ENCODE measurements at places on chromosomes 6 and 20.
A peak's percentile ranks its signal among the peaks of the same experiment; 100 is the strongest.

- DNase-seq: peak; percentile 67
These were observed 36.7 kb downstream of the LRFN2 start for GRCh38 chr6:40550202-40551101.

GRCh38 chr6:149249370-149250357 is 67.8 kb upstream of the TAB2 start:
- DNase-seq: no peak

DNA sequence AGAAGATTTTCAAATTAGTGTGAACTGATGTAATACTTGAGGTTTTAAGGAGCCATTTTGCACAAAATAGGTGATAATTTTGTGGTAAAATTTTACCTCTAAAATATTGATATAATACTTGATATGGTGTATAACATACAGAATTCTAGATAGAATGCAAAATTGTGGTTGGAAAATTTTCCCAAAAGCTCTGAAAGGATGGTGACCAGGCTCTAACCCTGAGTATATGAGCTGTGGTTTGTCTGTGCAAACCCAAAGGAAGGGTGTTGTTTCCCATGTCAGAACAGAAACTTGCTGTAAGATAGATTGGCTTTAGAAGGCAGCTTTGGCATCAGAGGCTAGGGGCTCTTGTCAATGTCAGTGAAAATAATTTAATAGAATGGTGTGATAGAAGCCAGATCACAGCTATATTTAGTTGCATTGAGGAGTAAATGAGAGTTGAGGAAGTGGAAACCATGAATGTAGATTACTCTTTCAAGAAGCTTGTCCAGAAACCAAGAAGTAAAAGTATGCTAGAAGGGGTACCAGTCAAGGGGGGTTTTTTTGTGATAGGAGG is 257.7 kb downstream of the FARS2 start:
- DNase-seq: no peak

GRCh38 chr6:137744877-137745276 is 122.2 kb upstream of the TNFAIP3 start:
- no peak for DNase-seq

DNA sequence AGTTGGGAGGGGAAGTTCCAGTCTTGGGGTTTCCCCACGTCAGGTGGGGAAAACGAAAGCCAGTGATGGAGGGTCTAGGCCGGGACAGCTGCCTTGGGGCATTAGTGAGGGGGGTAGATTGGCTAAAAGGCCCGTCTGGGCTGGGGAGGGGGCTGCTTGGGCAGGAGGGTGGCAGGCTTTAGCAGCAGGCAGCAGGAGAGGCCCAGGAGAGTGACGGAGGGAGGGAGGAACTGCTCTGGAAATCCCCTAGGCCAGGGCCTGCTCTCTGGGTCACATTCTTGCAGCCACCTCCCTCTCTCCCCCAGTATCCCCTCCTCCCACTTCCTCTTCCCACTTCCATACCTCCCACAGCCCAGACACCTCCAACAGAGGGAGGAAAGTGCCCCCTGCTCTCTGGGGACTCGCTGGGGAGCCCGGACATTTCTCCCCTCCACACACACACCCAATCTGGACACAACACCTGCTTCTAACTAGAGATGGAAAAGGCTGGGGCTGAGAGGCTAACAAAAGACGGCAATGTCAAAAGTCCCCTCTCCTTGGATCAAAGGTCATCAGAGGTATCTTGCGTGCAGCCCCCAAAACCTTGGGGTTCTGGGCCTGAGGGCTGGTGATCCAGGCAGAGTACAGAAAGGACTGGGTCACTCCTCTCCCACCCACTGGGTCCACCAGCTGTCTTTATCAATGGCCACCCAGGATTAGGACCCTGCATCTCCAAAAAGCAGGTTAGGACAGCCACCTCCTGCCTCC is 1.8 kb downstream of the NFKBIE start:
- no peak for DNase-seq

GRCh38 chr20:59010995-59011873 is 4.2 kb upstream of the CTSZ start:
- no peak for DNase-seq

- no peak for DNase-seq
These were observed 59.9 kb downstream of the VAPB start for GRCh38 chr20:58448958-58449357.

- peak; percentile 10 for DNase-seq
These were observed 763 bp downstream of the TMEM14A start for GRCh38 chr6:52671676-52672075.

GRCh38 chr20:1376408-1377270 is 16.2 kb downstream of the FKBP1A start:
- DNase-seq: no peak

GRCh38 chr6:86456821-86457220 is 480.5 kb upstream of the HTR1E start:
- no peak for DNase-seq

GRCh38 chr20:52676283-52676995 is 295.7 kb upstream of the TSHZ2 start:
- DNase-seq: no peak

DNA sequence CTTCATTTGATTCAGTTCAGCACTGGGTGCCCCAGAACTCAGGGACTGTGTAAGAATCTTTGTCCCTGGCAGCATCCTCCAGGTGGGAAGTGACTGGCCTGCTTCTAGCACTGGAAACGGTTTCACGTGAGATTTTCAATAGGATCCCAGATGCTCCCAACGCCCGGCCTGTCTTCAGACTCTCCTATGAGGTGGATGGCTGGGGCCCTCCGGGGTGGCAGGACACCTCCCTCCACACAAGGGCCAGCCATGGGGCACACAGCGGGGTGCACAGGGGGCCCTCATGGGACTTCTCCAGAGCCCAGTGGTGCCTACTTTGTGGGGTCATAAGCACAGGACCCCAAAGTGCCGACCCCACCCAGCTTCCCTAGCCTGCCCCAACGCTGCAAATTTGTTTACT is 72.8 kb downstream of the SMOC2 start:
- DNase-seq: no peak

DNA sequence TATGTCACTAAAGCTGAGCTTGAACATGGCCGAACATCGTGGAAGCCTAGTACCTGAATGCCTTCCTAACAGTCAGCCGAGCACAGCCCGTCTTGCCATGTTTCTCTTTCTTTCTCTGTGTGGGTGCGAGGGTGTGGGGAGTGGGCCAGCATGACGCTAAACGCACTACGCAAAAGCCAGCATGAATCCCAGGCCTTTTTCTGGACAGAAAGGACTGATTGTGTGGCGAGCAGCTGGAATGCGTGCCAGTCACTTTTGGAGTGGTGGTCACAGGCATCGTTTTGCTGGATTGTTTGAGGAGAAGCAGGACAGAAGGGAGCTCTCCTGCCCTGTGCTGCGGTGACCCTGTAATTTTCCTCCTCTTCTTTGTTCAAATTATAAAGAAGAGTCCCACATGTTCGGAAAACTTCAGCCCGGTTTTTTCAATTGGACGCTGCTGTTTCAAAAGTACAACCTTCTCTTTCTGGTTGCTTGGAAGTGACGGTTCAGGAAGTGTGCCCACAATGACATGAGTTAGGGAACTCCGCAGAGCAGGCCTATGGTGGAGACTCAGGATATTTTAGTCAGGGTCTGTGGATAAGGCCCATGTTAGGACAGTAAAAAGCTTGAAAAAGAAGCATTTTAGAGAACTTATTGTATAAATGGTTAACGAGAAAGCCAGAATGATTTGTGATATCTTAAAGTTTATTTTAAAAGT is 54.3 kb downstream of the PDE7B start:
- peak; percentile 15 for DNase-seq

- no peak for DNase-seq
These were observed 725.1 kb downstream of the KIF16B start for GRCh38 chr20:15848126-15848525.

GRCh38 chr6:24851086-24851485 is 52.4 kb upstream of the ARMH2 start:
- no peak for DNase-seq

- no peak for DNase-seq
These were observed 44.5 kb downstream of the NCOA7 start for GRCh38 chr6:125835221-125835744.

DNA sequence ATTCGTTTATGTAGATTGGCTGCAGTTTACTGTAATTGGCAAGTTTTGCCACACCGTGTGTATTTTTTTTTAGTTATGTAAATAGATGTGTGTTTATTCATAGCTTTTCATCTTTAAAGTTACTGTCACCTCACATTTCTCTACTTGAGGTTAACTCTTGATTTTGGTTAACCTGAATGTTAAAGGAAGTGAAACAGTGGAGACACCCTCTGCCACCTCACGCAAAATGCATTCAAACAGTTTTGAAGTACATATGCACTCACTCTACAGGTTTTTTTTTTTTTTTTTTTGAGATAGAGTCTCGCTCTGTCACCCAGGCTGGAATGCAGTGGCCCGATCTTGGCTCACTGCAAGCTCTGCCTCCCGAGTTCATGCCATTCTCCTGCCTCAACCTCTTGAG is 17.7 kb downstream of the OR2A4 start:
- DNase-seq: no peak

GRCh38 chr6:113184736-113185135 is 672.4 kb upstream of the MARCKS start:
- DNase-seq: no peak

GRCh38 chr20:62067547-62068260 is 2.0 kb upstream of the TAF4 start:
- DNase-seq: no peak

DNA sequence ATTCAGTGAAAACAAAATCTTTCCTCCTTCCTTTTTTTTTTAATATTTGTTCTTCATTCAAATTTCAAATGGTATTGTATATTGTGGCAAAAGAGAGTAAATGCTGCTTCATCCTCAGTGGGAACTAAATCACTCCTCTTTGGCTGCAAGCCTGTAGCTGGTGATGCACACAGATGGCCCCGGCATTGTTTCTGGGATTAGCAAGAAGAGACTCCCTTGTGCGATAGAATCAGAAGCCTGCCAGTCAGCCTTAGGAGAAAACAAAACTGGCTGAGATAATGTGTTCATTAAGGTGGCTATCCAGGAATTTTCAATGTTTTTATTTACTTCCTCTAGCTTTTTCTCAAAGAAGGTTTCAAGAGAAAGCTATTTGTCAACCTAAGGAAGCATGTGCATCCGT is 20.7 kb upstream of the ELOVL2 start:
- no peak for DNase-seq

DNA sequence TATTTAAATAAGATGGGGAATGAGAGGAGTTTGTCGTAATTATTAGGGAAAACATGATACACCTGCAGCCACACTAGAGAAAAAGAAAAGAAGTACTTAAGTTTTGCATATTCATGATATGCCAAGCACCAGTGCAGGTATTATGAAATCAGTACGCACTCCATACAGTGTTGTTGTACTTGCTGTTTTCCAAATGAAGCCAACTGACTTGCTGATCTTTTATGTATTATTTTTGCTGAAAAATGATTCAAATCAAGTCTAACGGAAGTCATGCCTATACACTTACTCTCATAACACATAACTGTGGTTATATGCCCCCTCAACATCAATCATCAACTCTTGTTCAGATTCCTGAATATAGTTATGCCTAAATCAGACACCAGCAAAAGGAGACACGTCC is 584.9 kb upstream of the EYS start:
- DNase-seq: no peak

DNA sequence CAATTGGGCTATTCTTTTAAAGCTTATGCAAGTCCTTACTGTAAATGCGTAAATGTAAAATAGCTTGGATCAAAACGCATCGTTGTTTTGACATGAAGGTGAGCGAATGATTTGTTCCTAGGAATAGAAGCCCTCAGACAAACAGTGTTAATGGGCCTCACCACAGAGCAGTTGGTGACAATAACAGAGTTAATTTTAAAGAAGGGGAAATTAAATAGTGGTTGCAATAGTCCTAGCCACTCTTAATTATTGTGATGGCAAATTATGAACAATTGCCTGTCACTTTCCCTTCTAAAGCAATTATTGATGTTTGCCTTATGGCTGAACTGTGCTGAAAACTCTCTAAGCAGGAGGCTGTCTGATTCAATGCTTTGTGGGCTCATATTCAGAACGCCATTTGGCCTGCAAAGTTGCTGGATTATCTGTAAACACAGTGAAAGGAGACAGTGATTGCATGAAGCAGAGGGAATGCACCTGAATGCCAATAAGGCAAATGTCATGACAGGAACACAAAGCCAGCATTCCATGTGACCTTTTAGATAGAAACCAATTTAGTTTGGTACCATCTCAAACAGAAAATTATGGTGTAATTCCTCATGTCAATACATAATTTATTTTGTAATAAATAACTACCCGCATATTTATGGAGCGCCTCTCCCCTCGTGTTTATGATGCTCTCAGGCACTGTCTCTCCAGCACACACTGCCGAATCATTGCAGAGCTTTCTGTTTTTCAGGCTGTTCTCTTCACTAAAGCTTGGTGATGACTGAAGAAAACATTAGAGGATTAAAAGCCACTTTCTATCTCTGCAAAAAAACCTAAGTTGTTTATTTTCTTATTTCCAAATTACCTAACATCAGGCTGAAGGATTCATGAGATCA is 387.5 kb downstream of the HACE1 start:
- DNase-seq: peak; percentile 83

DNA sequence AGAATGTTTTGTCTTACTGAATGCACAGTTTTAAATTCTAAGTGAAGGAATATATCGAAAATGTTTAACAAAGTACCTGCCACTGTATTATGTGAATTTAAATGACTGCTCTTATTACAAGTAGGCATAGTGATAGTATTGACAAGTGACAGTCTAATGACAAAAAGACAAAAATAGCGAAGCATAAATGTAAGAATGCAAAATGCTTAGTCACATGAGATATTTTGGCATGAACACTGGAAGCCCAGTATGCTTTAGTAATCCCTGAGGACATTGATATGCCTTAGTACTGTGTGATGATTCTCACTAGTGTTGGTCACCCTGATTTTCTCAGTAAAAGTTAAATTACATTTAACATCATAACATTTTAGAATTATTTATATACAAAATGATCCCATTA is 153.5 kb downstream of the EYA4 start:
- no peak for DNase-seq

DNA sequence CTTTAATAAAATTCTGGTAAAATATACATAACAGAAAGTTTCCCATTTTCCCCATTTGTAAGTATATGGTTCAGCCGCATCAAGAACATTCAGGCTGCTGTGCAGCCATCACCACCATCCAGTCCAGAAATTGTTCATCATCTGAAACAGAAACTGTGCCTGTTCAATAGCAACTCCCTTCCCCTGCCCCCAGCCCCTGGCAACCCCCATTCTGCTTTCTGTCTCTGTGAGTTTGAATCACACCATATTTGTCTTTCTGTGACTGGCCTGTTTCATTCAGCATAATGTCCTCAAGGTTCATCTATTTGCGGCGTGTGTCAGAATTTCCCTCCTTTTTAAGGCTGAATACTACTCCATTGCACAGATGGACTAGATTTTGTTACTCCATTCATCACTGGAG is 19.1 kb downstream of the VSTM2L start:
- DNase-seq: no peak

- DNase-seq: no peak
These were observed 34.5 kb upstream of the FAM184A start for GRCh38 chr6:119112812-119113530.

GRCh38 chr6:50853939-50854338 is 35.3 kb downstream of the TFAP2B start:
- no peak for DNase-seq

Data from NCI-H146 (cell line).